ENCODE measurements at places on chromosomes 3 and 15. TPM values are rescaled to one million over a fixed set of nuclear protein-coding genes. Genes with fewer than 3 reads are reported as not detected.
A peak's percentile ranks its signal among the peaks of the same experiment; 100 is the strongest.

DNA sequence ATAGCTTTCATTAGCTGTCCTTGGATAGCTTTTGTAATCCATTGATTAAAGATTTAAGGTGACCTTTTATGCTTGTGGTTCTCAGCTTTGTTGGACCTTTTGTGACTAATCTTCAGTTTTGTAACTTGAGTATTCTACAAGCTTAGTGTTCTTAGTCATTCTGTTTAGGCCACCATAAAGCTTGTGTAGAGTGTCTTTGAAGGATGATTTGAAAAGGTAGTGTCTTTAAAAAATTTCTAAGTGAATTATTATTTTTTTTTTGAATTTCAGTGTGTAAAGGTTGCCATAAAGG lies 7.5 kb downstream of the MORF4L1 start:
- no peak for DNase-seq

- DNase-seq, result no peak
Measured at GRCh38 chr3:132980102-132980501, 58.1 kb upstream of the TMEM108 start.

- DNase-seq, result no peak
Measured at GRCh38 chr15:97993310-97993738, 32.8 kb downstream of the ARRDC4 start.

GRCh38 chr15:57969355-57969754 lies 96.2 kb downstream of the ALDH1A2 start:
- no peak for DNase-seq

DNA sequence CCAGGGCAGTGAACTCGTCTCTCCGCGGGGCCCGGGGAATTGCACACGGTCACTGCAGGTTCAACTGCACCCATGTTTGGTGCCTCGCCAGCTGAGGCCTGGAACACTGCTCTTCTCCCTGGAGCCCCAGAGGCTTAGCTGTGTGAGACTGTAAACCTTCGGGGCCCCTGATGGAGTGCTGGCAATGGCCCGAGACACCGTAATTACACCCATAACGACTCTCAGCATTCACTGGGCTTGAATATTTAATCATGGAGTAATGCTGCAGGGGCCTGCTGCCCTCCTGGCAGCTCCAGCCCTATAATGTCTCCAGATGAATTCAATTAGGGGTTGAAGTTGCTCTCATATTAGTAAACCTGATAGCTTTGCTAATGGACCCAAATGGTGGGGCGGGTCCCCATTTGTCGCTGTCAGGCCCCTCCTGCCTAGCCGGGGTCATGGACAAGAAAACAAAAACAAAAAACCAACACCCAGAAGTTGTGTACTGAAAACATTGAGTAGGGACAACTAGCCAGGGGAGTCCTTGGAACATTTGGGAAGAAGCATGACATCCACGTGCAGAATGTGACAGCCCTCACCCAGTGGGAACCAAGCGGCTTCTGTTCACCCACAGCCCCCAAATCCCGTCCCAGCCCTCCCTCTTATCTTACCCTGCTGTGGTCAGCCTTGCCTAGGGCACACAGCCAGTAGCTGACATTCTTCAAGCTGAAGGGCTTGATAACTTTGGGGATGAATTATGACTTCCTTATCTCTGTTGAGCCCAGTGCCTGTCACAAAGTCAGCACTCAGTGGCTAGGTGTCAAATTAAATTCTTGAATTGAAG lies 74.3 kb upstream of the SCN5A start:
- DNase-seq, result no peak

DNA sequence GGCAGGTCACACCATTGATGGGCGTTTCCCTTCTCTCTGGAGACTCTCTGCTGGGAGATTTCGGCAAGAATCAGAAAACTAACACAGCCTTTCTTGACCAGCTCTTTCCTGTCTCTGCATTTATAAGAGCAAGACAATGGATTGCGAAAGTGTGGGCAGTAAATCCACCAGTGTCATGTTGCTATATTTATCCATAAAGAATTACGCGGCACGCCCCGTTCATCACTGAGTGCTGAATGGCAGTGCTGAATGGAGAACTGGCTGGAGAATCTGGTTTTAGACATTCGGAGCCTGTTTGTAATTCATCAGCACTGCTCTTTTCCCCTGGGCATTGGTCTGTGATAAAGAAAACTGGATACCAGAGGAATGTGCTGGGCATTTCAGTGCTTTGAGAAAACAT lies 2.0 kb upstream of the CEMIP start:
- DNase-seq, result no peak

GRCh38 chr3:193593668-193594030 lies 641 bp downstream of the OPA1 start:
- DNase-seq, result peak; percentile 37

GRCh38 chr3:69142797-69143454 lies 20.5 kb upstream of the LMOD3 start:
- no peak for DNase-seq

GRCh38 chr15:81375461-81375860 lies 1.4 kb upstream of the TMC3 start:
- DNase-seq, result no peak

- DNase-seq, result no peak
Measured at GRCh38 chr15:81758818-81759284, 287.0 kb downstream of the MEX3B start.

DNA sequence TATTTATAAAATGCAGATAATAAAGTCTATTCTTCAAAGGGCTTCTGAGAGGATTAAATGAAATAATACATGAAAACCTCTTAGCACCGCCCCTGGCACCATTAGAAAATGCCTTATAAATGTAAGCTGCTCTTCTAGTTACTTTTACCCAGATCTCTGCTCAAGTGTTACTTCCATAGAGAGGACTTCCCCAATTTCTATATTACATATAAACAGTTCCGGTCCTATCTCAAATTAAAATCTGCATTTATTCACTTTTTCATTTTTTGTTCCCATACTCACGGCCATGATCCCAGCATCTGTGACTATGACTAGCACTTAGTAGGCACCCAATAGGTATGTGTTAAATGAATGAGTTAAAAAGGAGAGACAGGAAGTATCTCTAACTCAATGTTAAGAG lies 890.9 kb upstream of the CFAP20DC start:
- DNase-seq, result no peak

DNA sequence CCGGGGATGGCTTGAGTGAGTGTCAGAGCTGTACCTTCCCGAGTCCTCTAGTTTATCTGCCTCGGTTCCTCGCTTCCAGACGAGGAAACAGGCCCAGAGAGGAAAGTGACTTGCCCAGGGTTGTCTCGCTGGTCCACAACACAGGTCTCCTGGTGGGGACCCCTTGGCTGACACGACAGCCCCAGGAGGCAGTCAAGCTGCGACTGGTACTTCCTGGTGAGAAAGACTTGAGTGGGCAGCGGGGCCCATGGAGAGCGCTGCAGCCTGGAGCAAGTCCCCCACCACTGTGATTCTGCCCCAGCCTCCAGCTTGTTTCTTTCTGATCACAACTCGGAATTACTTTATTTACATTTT lies 600 bp upstream of the CHRNA5 start:
- no peak for DNase-seq

GRCh38 chr3:180161770-180162169 lies 125.0 kb upstream of the PEX5L start:
- DNase-seq, result no peak

- DNase-seq, result no peak
Measured at GRCh38 chr3:70040386-70040785, 40.9 kb downstream of the SAMMSON start.

- DNase-seq, result no peak
Measured at GRCh38 chr3:109025896-109026295, 72.2 kb upstream of the GUCA1C start.

The AQP9 gene
- total RNA-seq, result not detected

The EPHA6 gene
- not detected for total RNA-seq

The MME gene
- total RNA-seq, result 0.81 TPM

The IMPG2 gene
- total RNA-seq, result 0.27 TPM

The FMN1 gene
- total RNA-seq, result 0.33 TPM

The TFDP2 gene
- 37.0 TPM for total RNA-seq

The ABHD6 gene
- total RNA-seq, result 1.9 TPM

The TICRR gene
- 0.11 TPM for total RNA-seq
